ENCODE measurements at places on chromosomes 6 and 20.

DNA sequence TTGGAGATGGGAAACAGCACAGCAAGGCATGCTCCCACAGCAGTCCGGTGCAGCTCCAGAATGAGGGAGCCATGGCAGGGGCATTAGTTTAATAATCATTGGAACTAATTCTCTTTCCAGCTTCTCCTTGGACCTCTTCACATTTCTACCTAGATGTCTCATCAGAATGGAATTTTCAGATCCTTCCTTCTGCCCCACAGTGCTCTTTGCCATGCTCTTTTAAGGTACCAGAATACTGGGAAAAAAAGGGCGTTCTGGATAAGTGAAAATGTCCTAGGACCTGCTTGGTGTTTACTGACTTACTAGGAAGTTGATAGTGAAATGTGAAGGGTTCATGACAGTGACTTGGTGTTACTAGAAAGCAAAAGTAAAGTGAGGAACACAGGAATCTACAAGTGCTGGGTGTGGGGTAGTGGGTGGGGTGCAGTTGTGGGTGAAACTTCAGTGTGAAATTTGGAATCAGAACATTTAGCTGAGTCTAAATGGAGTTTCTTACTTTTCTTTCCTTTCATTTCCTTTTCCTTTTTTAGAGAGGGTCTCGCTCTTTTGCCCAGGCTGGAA is 207.1 kb downstream of the ARID1B start:
- DNase-seq, result no peak

DNA sequence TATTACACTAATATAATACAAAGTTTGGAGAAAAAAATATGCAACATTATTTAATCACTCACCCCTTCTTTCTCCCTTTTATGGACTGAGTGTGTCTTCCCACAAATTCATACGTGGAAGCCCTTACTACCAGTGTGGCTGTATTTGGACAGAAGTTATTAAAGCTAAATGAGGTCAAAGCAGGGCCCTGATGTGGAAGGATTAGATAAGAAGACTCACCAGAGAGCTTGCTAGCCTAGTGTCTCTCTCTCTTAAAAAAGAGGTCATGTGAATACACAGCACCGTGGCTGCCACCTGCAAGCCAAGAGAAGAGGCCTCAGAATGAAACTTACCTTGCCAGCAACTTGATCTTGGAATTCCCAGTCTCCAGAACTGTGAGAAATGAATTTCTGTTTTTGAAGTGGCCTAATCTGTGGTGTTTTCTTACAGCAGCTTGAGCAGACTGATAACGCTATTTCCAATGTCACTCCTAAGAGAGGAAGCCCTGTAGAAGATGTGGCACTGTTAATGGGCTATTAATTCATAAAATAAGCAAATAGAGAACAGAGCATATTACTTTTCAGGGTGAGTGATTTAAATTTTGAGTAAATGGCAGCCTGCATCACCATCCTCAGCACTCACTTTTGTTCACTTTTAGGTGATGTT is 233.4 kb downstream of the TBC1D7 start:
- no peak for DNase-seq

DNA sequence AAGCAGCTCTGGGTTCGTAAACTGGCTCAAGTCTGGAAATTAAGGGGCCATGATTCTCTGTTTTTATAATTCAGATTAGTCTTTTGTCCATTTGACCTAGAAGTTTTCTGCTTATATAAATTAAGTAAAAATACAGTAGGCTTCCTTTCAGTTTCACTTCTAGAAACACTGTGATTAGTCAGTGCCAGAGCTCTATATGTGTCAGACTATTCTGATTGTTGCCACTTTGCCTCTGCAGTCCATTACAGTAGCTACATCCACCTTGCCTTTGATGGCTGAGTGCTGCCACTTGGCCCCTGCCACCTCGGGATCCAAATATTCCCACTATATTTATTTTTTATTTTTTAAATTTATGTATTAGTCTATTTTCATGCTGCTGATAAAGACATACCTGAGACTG is 7.9 kb downstream of the ZC2HC1B start:
- peak; percentile 12 for DNase-seq

GRCh38 chr6:126944512-126944911 is 174.0 kb upstream of the RSPO3 start:
- no peak for DNase-seq

DNA sequence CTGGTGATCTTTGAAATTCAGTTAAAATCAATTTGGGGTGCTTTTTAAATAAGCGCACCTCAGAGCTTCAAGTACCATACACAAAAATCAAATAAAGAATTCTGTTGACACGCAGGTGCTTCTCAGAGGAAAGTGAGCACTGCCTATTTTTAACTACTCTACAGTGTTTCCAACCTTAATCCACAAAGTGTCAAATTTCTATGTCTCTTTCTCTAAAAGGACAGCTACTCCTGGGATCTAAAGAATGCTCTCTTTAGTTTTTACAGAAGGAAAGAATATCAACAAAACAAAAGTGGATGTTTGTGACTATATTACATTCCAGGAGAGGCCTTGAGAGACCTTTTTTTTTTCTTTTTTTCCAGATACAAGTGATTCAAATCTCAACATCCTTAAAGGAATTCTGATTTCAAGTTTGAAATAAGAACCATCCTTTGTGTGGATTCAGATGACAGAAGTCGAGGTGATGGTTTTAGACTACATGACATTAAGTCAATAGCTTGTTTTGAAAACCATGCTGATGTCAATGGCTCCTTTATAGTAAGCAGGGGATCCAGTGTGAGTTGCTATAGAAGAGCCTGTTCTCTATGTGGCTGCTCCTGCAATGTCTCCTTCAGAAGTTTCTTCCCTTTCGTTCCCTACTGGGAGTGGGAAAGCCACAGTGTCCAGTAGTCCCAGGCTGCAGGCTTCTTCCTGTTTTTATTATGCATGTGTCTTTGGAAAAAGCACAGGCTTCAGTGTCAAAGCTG is 67.2 kb upstream of the DEFB112 start:
- no peak for DNase-seq

GRCh38 chr6:19603721-19604120 is 233.4 kb upstream of the ID4 start:
- DNase-seq, result no peak

GRCh38 chr6:120354452-120355098 is 979.7 kb downstream of the TBC1D32 start:
- DNase-seq, result no peak

GRCh38 chr6:159992366-159992765 is 23.5 kb downstream of the IGF2R start:
- DNase-seq, result no peak

- peak; percentile 42 for DNase-seq
These were observed 151.5 kb upstream of the CDYL start for GRCh38 chr6:4624726-4625125.

DNA sequence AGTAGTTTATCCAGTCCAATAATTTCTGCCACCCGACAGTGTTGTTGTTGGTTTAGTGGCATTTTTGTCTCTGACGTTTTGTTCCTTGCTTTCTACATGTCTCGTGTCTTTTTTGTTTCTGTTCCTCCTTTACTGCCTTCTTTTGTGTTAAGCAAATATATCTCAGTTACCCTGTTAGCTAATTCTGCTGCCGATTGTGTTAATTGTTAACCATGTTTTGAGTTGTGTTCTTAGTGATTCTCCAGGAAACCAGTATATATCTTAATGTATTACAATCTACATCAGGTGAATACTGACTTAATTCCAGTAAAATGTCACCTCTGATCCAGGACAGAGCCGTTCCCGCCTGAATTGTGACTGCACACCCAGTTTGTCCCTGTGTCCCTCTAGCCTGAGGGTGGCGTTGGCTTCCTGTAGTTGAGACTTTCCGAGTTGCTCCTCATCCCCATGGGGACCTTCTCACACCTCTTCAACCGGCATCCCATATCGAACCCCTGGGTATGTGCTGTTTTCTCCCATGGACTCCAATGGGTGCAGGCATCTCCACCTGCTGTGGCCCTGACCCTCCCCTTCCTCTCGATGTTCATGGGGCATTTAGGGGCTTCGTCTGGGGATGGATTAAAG is 35.8 kb upstream of the BHLHE23 start:
- DNase-seq, result no peak

GRCh38 chr6:162069995-162070394 is 657.6 kb downstream of the PRKN start:
- no peak for DNase-seq
